ENCODE measurements at places on chromosomes 13 and 19.

DNA sequence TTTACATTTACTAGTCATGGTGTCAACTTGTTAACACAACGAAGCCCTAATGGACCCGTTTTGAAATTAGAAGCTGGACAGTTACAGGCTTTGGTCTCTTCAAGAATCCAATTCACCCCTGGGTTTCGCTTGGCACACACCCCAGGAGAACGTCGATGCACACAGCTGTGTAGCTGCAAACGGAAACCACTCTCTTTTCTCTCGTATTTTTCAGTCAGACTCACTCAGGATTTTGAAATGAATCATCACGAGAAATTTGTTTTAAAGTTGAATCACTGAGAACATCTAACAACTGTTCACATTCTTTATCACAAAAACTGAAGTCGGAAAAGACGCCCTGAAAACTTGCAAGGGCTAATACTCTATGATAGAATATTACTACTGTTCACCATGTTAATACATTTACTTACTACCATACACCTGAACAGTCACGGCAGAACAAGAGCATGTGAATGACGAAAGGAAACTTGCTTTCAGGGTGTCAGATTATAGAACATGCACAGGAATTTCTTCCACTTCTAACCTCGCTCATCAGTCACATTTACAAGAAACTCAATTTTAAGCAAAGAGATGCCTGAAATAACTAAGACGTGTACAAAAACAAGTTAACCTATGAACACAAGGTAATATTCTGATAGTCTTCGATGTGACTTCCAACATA is 4.7 kb downstream of the PNMA8A start:
- DNase-seq: peak; percentile 55

- DNase-seq: no peak
These were observed 28.3 kb downstream of the INSR start for GRCh38 chr19:7265963-7266362.

GRCh38 chr19:34936184-34936583 is 9.5 kb downstream of the ZNF30 start:
- no peak for DNase-seq

GRCh38 chr13:48629277-48629676 is 24.5 kb upstream of the CYSLTR2 start:
- DNase-seq: no peak

DNA sequence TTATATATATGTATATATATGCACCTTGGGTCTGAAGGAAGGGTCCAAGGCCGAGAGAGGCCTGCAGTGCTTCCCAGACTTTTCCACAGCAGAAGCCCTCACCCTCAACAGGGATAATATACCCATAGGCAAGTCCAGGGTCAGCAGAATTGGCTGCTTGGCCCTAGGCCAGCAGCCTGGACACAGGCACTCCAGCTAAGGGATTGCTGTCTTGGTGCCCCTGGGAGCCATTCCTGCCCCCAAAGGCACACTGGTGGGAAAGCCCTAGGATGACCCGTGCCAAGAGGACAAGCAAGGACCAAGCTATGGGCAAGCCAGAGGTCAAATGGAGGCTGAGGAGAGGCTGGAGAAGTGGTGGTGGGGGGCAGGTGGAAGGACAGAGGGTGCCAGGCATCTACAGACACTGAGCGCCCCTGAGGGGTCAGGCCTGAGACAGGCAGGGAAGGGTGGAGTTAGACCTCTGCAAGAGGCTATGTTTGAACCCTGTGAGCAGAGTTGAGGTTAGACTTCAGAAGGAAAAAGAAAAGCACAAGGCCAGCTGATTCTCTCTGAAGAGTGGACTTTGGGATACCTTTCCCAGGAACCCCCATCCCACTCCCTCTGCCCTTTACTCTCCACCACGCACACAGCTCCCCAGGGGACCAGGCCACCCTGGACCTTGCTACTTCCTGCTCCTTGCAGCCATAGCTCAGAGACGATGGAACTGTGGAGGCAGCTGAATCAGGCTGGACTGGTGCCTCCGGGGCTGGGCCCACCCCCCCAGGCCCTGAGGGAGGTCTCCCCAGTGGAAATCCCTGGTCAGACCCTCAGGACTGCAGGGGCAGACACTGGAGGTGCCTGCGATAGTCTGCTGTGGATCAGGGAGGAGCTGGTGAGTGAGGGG is at the start of gene ERICH4:
Gene ERICH4 (plus strand): TSS at position 684 of the 883 bp plus-strand sequence. CDS start 14 bp downstream, at position 698.
- DNase-seq: no peak

DNA sequence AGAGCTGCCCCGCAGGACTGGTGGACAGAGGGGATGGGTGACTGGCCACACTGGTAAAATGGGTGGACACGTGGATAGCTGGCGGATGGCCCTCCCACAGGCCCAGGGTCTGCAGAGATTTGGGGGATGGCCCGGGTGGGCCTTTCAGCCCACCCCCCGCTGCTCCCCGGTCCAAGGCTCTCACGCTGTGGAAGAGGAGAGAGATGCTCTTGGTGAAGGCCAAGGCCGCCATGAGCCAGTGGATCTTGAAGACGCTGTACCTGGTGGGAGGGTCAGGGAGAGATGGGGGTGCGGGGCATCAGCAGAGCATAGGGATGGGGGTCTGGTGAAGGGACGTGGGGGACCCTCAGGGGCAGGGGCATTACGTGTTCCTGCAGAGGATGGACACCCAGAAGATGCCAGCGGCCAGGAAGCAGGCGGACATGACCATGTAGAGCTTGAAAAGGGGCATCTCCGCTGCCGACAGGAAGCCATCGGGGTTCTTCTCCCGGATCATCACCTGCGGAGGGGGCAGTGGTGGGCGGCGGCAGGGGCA is 4.5 kb downstream of the GPR108 start:
- no peak for DNase-seq

GRCh38 chr13:111573801-111574200 is 253.4 kb downstream of the TEX29 start:
- no peak for DNase-seq

DNA sequence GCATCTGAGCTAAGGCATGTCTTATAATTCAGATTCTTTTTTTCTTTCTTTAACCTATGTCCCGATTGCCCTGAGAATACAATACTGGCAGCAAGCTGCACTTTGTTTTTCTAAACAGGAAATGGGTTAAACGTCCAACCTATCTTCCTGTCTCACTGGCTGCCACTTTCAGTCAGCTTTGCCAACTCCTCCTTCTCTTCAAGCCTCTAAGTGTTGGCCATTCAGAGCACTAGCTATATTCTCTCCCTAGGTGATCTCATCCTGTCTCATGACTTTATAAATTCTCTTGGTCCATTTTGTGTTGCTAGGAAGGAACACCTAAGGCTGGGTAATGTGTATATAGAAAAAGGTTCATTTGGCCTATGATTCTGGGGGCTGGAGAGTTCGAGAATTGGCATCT is 109.5 kb upstream of the TSC22D1 start:
- DNase-seq: no peak

- no peak for DNase-seq
These were observed 27.1 kb downstream of the ELAVL1 start for GRCh38 chr19:7978179-7978825.

GRCh38 chr13:113022745-113023574 is 53.9 kb downstream of the MCF2L start:
- no peak for DNase-seq

DNA sequence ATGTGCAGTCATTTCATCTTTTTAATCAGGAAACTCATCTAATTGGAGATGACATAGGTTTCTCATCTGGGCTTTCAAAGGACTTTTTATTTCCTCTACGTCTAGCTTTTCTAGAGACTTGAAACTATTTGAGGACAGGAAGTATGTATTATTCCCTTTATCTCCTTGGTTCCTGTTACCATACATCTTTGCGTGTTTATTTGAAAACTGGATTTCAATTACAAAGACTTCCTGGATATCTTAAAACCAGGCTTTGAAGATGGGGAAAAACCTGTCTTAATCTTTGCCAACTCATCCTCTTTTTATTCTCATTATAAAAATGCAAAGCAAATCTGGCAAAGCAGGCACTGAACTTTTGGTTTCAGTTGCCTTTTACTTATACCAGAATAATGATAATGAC is 130.5 kb downstream of the LMO7 start:
- no peak for DNase-seq

DNA sequence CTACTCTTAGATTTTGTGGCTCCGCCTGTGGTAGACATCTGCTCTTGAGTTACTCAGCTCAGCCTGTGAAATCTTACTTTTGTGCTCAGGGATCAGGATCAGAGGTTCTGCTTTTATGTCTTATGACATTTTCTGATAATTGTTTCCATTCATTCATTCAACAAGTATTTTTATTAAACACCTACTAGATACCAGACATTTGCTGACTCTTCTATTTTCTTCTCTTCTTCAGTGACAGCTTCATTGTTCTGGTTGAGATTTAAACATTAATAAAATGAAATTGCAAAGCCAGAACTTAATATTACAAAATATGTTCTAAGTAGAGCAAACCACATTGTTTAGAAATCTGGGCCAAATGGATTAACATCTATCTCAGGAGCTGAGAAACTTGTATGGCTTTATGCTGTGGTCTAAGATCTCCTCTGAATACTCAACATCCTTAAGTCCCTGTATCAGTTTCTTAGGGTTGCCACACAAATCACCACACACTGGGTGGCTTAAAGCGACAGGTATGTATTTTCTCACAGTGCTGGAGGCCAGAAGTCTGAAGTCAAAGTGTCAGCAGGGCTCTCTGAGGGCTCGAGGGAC is 15.8 kb upstream of the MICU2 start:
- no peak for DNase-seq

DNA sequence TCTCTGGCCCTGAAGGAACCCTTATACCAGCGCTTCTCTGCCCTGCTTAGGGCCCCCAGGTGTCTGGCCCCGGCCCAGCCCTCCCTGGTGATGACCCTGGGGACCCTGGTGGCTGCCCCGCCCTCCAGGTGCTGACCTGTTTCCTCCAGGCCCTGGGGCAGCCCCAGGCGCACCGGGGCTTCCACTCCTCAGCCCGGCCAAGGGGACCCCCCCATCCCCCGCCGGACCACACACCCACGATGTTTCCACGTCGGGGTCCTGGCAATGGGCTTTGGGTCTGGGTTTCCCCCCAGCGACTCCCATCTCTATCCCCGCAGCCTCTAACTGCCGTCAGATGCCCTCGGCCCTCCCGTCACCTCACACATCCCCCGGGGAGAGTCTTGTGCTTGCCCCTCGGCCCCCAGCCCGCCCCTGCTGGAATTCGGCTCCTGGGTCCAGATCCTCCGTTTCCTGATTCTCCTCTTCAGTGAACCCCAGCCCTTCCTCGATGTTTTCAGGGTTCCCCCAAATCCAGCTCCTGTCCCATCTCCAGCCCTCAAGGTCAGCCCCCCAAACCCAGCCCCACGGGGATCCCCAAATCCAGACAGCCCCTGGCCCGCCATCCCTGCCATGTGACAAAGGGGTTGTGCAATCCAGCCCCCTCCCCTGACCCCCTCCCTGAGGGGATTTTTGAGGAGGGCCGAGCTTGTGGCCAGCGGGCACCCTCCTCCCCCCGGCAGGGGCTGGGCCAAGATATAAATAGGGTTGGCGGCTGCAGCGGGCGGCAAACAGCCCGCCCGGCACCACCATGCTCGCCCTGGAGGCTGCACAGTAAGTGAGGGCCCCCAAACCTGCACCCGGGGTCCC is at the start of gene SPIB:
Gene SPIB (plus strand): TSS at position 763 of the 846 bp plus-strand sequence. CDS start 25 bp downstream, at position 788.
- no peak for DNase-seq

GRCh38 chr13:59088716-59089115 is 1075.0 kb downstream of the DIAPH3 start:
- no peak for DNase-seq

DNA sequence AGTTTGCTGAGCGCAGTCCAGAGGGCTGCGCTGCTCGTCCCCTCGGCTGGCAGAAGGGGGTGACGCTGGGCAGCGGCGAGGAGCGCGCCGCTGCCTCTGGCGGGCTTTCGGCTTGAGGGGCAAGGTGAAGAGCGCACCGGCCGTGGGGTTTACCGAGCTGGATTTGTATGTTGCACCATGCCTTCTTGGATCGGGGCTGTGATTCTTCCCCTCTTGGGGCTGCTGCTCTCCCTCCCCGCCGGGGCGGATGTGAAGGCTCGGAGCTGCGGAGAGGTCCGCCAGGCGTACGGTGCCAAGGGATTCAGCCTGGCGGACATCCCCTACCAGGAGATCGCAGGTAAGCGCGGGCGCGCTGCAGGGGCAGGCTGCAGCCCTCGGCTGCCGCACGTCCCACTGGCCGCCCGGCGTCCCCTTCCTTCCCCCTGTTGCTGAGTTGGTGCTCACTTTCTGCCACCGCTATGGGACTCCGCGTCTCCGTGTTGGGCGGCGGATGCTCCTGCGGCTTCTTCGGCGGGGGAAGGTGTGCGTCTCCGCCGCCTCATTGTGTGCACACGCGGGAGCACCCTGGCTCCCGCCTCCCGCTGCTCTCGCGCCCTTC is 772 bp downstream of the GPC6 start:
- no peak for DNase-seq

DNA sequence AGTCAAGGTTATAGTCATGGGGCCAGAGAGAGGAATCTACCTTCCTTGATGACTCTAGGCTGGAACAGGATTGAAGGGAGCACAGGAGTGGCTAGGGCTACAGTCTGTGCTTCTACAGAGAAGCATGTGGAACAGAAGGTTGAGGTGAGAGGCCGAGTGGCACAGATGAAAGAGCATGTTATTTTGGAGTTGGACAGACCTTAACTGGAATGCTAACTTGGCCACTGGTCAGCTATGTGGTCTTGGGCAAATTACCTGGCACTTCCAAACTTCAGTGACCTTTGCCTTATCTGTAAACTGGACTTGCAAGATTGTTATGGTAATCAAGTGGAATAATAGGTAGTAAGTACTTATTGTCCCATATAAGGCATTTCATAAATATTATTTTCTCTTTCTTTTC is 252.7 kb downstream of the KCNRG start:
- DNase-seq: no peak

GRCh38 chr13:107650081-107650701 is 565.1 kb downstream of the LIG4 start:
- DNase-seq: no peak

DNA sequence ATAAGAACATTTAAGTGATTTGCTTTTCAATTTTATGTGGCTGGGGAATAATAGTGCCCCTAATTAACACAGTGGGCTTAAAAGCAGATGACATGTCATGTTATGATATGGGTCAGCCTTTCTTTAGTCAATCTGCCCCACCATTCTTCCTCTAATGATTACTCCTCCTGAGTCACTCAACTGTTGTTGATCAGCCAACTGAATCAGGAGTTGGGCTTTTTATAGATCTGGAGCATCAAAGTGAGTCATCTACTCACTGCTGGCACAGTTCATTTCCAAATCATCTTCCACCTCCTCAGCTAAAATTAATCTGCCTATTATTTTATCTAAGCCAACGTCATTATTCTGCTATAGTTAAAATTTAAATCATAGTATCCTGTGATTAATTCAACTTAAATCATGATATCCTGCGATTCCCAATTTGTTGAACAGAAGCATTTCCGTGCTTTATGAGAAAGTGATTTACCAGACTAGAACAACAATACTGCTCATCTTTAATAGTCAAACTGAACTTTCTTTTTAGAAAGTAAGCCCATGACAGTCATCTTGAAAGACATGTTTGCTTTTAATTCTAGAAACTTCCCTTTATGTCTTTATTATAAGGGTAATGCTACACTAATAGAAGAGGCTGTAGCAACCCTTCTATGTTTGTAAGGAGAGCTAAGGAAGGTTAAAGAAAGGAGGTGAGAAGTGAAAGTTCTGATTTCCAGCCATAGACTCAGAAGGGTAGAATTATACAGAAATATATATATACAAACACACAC is 551.4 kb downstream of the TBC1D4 start:
- no peak for DNase-seq

GRCh38 chr19:53333066-53333462 is 485 bp upstream of the ZNF845 start:
- DNase-seq: no peak

GRCh38 chr13:99572921-99573320 is 71.6 kb downstream of the TM9SF2 start:
- DNase-seq: no peak

GRCh38 chr19:55079400-55080038 is 3.9 kb downstream of the EPS8L1 start:
- DNase-seq: no peak
